ENCODE measurements at places on chromosomes 2 and 18.

- DNase-seq, result no peak
These were observed 85.7 kb downstream of the SEPTIN10 start for GRCh38 chr2:109527846-109528705.

DNA sequence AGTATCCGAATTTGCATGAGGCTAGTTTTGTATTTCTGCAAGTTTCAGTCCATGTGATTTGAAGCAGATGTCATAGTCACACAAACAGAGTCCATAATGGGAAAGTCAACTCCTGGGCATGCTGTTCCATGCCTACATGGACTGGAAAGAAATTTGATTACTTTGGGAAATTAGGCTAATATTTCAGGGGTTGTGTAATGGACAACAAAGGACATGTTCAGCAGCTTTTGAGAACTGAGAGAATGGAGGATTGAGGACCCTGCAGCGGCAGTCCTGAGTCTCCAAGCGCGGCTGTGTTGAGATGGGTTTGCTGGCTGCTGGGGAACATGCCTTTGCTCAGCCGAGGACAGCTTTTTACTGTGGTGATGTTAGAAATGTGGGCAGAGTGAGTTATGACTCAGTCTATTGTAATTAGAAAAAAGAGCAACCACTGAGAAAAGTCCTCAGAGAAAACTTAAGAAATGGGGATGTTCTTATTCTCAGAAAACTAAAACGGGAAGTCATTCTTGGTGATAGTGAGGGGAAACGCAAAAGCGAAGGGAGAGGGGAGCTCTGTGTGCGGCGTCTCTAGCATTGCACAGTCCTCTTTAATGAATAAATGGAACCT lies 149.2 kb downstream of the FAM210A start:
- DNase-seq, result no peak

- no peak for DNase-seq
These were observed 513 bp downstream of the THOC1 start for GRCh38 chr18:267380-267687.

GRCh38 chr2:21041943-21042707 lies 1.7 kb downstream of the APOB start:
- no peak for DNase-seq

DNA sequence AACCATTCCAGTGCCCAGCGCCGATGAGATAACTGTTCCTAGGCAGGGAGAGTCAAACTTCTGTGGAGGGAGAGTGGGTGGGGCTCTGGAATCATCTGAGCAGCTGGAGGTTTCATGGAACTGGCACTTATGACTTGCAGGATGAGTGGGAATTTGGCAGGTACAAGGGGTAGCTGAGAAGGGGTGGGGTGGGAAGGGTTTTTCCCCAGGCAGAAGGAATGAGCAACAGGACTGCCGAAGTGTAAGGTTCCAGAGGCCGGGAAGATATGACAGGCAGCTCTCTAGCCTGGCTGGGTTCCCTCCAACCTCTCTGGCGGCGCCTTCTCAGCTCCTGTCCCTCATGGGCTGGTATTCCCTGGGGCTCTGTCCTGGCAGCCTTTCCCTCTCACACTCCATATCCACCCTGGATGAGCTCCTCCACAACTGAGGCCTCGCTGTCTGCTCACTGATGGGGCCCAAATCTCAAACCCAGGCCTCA lies 2.5 kb upstream of the TET3 start:
- no peak for DNase-seq

- no peak for DNase-seq
These were observed 1.5 kb downstream of the CACNB4 start for GRCh38 chr2:152097290-152097800.

- DNase-seq, result no peak
These were observed 207.9 kb upstream of the HDAC4 start for GRCh38 chr2:239608723-239609122.

DNA sequence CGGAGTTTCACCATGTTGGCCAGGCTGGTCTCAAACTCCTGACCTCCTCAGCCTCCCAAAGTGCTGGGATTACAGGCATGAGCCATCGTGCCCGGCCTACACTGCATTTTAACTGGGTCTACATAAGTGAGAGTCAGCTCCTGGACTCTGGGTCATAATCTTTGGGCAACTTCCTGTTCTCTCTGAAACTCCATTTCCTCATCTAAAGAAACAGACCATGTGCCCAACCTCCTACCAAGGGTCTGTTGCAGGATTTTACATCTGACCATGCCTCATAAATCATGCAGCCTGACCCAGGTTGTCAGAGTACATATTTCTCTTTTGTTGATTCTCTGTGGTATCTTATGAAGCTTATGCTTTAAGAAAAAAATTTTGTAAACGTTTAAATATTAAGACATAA lies 280.4 kb downstream of the ALPK2 start:
- no peak for DNase-seq

DNA sequence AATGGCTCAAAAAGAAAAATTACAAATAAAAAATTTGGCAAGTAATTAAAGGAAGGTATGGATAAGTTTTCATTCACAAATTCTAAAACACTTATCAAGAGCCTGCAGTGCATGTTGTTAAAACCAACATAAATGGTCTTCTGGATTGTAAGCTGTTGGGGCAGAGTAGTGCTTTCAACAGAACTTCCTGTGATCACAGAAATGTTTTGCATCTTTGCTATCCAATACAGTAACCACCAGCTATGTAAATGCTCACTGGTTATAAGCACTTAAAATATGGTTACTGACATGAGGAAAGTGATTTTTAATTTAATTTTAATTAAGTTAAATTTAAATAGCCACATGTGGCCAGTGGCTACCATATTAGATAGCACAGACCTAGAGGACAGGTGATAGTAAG lies 133.1 kb downstream of the NBAS start:
- no peak for DNase-seq

GRCh38 chr2:43642363-43642762 lies 5.3 kb downstream of the PLEKHH2 start:
- DNase-seq, result no peak

All from effector memory CD4-positive, alpha-beta T cell (primary cell).